Activated T-helper 1 cell treated with anti-CD3 and anti-CD28 coated beads, Interleukin-2, amount 50 U/mL, for 16 hours (primary cell): ENCODE measurements at places on chromosomes 2 and 18.

- DNase-seq, result no peak
Measured at GRCh38 chr2:219957820-219958219, 330.4 kb downstream of the SLC4A3 start.

- no peak for DNase-seq
Measured at GRCh38 chr2:121333834-121334558, 49.0 kb upstream of the TFCP2L1 start.

DNA sequence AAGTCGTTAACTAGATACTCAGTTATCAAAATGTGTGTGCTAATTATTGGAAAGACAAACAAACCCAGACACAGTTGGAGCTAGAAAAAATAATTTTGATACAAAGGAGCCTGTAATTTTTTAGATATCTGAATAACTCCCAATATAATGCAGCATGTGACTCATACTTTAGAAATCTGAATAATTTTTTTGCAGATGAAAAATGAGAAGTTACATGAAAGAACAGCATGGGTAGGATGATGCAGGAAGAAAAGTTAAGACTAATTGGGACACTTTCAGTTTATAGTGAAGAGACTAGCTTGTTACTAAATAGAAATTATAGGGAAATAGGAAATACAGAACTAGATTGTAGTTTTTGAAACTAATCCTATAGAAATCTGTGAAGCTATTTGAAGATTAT, 945.8 kb downstream of the CBLN2 start:
- DNase-seq, result no peak

DNA sequence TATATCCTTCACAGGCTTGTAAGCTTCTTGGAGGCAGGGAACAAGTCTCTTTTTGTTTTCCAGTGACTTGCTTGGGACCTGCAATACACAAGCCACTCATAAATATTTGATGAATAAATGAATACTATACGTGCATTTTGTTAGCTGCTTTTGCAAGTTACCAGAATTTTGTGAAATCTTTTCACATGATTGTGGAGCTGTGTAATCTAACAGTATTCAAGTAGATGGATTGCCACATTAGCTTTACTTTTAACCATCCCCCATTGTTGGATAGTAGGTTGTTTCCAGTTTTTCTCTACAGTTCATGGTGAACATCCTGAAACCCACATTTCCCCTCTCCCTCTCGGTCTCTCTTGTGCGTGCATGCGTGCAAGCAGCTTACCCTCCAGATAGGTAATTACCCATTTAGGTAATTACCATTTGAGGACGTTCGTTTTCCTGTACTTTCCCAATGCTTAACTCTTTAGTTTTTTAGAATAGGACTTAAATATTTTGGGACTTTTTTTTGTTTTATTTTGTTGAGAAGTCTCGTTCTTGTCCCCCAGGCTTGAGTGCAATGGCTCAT, 12.5 kb downstream of the ZNF407 start:
- DNase-seq, result no peak

DNA sequence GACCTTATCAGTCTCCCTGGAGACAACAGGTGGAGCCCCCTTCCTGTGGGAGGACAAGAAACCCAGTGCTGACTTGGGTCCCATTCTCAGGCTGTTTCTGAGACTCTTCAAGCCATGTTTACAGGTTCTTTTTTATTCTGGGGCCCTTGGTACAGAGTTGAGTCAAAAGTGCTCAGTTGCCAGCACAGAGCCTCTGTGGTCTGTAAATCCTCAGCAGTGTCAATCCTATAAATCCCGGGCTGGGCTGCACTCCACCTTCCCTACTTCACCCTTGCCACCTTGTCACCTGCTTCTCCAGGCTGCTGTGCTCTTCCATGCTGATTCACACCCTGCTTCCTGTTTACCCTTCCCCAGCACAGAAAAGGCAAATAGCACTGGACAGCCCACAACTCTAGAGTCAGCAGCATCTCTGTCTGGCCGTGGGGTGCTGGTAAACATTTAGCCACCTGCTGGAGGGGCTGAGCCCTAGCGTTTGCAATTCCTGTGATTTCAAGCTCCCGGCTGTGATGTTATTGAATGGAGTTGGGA, 74.7 kb downstream of the TNFRSF11A start:
- DNase-seq, result no peak

GRCh38 chr18:10145546-10145945, 231.7 kb downstream of the VAPA start:
- no peak for DNase-seq

DNA sequence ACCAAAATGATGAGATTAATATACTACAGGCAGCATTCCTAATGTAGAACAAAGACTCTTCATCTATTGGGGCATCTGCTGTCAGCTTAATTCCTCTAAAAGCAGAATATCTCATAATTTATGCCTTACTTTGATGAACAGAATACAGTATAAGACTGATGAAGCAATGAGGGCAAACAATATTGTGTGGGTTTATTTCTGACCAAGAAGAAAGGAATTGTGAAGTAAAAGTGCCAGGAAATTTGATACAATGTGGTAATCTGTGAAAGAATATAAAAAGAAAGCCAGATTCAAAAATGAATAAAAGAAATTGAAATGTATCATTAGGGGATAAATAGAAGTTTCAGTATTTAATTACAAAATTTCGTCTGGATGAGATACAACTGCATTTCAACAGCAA, 78.8 kb upstream of the TTC21B start:
- DNase-seq, result no peak

GRCh38 chr2:41101281-41101680, 649.4 kb upstream of the SLC8A1 start:
- DNase-seq, result no peak
